A172 (cell line): ENCODE measurements at places on chromosomes 3 and 15. TPM values are rescaled to one million over a fixed set of nuclear protein-coding genes. Genes with fewer than 3 reads are reported as not detected.

SLC22A14 gene
- not detected in 2 replicates for total RNA-seq

GOLGA6L7 gene
- total RNA-seq, result not detected in 2 replicates

GRCh38 chr3:161354554-161354953 lies 16.8 kb downstream of the SPTSSB start:
- DNase-seq, result no peak

DNA sequence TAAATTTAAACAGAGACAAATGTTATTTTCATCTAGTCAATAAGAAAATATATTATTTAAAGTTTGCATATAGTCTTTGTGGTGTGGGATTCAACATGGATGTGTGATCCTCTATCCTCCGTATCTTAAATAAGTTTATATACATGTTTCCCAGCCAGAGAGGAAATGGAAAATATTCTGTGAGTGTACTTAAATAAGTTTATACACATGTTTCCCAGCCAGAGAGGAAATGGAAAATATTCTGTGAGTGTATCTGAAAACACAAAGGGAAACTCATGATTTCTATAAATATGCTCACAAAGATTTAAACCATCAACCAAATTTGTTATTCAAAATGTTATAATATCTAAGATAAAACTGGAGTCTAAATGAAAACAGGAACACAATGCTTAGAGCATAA lies 110.0 kb upstream of the MELTF start:
- no peak for DNase-seq

DNA sequence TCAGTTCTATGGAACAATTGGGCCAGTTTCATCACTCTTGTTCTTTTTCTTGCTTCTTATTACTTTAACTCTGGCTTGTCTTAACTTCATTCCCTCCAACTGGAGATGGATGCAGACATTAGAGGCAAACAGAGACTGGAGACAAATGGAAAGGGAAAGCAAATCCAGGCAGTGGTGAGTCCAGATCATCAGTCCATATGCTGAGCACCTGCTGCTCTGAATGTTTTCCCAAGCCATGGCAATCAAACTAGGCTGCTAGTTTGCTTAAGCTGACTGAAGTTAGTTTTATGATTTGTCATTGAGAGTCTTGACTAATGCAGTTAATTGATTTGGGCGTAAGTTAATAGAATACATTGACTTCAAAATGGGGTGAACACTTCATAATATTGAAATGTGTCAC lies 41.0 kb upstream of the TBC1D5 start:
- DNase-seq, result no peak

- DNase-seq, result no peak
Observed at GRCh38 chr3:143567823-143568222, 280.4 kb downstream of the SLC9A9 start.

PIGB gene
- 15.1 and 18.2 TPM in 2 replicates for total RNA-seq

DNA sequence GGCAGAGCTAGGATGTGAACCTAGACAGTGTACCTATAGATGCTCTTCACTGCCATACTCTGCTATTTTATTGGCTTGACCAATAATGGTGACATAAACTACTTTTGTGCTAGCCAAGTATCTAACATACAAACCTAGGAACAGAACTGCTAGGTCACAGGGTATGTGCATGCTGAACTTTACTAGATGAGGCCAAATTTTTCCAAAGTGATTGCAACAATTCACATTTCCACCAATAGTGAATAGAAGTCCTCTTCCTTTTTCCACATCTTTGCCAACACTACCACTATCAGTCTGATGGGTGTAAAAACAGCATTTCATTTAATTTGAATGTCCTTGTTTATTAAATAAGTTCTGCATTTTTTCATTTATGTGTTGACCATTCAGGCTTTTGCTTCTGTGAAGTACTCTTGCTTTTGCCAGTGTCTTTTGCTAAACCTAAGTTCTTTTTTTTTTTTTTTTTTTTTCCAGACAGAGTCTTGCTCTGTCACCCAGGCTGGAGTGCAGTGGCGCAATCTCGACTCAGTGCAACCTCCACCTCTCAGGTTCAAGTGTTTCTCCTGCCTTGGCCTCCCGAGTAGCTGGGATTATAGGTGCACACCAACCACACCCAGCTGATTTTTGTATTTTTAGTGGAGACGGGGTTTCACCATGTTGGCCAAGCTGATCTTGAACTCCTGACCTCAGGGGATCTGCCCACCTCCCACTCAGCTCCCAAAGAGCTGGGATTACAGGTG lies 54.1 kb downstream of the DCAF1 start:
- DNase-seq, result no peak

GRCh38 chr15:40464595-40465185 lies 6.1 kb upstream of the CHST14 start:
- no peak for DNase-seq

SCAMP5 gene
- 4.7 and 5.9 TPM in 2 replicates for total RNA-seq

DNA sequence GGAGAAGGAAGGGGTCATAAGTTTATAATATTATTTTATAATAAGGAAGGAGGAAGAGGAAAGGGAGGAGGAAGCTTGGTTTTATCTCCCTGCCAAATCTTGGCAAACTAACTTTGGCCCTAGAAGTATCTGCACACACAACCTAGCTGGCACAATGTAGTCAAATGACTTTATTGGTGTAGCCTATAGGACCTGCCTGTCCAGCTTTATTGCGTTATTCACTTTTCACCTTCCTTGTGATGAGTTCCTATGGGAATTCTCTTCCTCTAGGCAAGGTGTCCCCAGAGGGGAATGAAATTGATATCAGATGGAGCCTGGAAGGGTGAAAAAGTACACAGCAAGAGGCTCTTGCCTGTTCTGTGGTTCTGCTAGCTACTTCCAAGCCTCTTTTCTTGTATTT lies 111.2 kb upstream of the SLC25A36 start:
- DNase-seq, result no peak

SLC38A3 gene
- 0.74 TPM in 1 of 2 replicates, not detected in the other for total RNA-seq

TPM1 gene
- total RNA-seq, result 666 and 678 TPM in 2 replicates

DNA sequence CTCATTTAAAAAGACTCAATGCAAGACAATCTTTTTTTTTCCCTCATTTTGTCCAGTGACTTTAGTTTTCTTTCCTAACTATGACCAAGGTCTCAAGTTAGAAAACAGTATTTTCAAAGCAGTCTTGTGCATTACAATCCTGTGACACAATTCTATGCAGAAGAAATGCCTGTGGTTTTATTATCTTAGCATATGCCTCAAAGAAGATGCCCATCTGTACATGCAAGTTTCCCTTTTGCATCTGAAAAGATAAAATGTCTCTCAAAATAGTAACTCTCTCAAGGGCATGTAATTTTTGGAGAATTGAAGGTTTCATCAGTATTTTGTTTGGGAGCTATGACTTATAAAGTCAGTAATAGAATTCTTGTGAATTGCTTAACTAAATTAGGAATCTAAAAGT lies 292.0 kb upstream of the SUCLG2 start:
- DNase-seq, result peak; percentile 34

- no peak for DNase-seq
Observed at GRCh38 chr15:87556886-87557285, 699.7 kb downstream of the NTRK3 start.
